Activated CD8-positive, alpha-beta T cell treated with anti-CD3 and anti-CD28 coated beads for 36 hours (primary cell): ENCODE measurements at places on chromosomes 4 and X. TPM values are rescaled to one million over a fixed set of nuclear protein-coding genes. Genes with fewer than 3 reads are reported as not detected.

DNA sequence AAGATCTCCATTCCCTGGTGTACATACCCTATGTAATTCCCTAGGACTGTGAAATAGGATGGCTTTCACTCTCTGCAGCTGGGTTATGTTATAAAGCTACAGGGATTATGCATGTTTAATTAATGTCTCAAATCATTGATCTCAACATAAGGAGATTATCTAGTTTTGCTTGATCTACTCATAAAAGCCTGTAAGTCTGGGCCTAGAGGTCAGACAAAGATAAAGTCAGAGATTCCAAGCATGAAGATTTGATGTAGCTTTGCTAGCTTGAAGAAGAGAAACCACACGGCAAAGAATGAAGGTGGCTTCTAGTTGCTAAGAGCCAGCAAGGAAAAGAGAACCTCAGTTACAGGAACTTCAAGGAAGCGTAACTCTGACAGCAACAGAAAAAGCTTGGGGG, 456.9 kb downstream of the CCSER1 start:
- no peak for DNase-seq

PHKA2 gene
- total RNA-seq: 23.3 TPM

ADD1 gene
- total RNA-seq: 154 TPM

C1QTNF7 gene
- total RNA-seq: not detected

GRCh38 chr4:476501-476900, 22.5 kb downstream of the ZNF721 start:
- peak; percentile 8 for DNase-seq

DNA sequence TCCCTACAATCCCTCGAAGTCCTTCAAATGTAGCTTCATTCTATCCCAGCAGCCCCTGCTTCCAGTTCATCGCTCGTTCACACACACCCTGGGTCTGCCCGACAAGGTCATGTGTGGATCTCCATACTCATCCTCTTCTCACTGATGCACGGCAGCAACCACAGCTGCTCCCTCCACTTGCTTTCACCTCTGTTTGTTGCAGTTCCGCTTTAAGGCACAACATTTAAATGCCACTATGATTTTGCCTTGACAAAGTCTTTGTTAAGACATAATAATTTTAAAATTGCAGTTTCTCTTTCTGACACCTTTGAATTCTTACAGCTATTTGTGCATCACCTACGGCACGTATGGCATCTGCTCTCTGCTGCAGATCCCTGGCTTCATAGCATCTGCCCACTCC, 1.8 kb downstream of the ODAPH start:
- no peak for DNase-seq

GRCh38 chr4:140995058-140995457, 138.2 kb downstream of the RNF150 start:
- DNase-seq: no peak

DNA sequence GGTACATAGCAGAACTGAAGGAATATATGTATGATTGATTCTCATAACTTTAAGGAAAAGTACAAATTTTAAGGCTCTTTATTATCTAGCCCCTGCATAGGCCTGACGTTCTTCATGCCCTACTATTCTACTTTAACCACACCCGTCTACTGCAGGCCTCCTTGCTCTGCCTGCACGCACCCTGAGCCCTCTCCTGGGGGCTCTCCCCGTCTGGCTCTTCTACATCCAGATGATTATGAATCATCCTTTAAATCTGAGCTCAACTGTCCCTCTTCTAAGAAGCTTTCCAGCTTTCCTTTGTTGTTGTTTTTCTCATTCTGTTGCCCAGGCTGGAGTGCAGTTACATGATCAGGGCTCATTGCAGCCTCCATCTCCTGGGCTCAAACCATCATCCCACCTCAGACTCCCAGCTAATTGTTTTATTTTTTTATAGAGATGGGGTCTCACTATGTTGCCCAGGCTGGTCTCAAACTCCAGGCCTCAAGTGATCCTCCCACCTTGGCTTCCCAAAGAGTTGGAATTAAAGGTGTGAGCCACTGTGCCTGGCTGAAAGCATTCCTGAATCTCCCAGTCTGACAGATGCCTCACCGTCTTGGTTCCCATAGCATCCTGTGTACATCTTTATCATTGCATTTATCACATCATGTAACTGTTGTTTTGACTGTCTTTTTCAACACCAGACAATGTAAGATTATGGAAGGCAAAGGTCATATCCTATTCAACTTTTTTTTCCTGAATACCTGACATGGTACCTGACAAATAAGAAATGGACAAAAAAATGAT, 89.2 kb downstream of the WDFY3 start:
- DNase-seq: no peak

RHOXF2B gene
- total RNA-seq: not detected

GRCh38 chr4:111454961-111455360, 690.3 kb upstream of the FAM241A start:
- DNase-seq: no peak

CXCR3 gene
- 42.4 TPM for total RNA-seq

DNA sequence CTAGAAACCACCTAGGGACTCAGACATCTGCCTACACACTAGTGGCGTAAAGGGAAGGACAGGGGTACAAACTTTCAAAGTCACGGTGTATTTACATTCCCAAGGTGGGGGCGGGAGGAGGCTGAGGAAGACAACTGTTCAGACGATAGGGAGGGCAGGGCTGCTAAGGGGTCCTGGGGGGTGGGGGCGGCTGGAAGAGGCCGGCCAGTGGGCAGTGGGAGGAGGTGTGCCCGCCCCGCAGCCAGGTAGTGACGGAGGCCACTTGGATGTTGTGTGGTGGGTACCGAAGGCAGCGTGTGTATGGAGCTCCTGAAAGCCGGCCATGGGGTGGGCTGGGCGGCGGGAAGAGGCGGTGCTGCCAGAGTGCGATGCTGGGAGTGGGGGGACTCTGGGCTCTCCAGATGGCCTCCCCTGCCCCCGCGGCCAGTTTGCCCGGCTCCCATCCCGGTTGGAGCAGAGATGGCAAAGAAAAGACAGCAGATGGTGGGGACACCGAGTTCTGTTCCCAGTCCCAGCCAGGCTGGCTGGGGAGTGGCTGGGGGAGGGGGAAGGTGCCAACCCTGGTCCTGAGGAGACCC, 24.2 kb downstream of the L1CAM start:
- DNase-seq: no peak

DNA sequence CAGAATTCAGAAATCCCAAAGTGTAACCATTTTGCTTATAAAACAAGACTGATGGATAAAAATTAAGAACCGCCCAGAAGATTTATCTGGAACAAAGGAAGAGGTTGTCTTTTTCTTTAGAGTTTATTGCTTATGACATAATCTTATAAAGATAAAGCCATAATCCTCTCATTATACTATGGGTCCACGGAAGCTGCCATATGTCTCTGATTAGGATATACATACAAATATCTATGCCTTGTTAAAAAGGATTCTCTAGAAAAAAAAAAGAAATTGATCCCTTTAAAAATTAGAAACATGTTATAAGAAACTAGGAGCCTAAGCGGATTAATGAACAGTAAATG, 70.5 kb downstream of the RELL1 start:
- DNase-seq: no peak

DNA sequence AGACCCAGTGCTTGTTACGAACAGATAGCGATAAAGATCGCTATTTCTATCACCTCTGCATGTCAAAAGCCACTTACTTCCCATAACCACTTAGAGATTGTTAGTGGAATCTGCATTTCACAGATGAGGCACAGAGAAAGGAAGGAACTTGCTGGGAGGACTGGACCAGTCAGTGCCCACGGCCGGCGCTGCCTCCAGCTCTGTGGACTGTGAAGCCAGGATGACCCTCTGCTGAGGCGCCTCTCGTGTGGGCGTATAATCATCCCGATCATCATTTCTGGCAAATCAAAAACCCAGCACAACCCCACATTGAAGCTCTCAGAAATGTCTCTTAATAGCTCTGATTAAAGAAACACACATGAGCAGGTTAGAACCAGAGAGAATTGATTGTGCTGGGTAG, 61.5 kb upstream of the ADRA2C start:
- no peak for DNase-seq

GRCh38 chrX:19030805-19031204, 46.9 kb upstream of the PHKA2 start:
- DNase-seq: no peak

DNA sequence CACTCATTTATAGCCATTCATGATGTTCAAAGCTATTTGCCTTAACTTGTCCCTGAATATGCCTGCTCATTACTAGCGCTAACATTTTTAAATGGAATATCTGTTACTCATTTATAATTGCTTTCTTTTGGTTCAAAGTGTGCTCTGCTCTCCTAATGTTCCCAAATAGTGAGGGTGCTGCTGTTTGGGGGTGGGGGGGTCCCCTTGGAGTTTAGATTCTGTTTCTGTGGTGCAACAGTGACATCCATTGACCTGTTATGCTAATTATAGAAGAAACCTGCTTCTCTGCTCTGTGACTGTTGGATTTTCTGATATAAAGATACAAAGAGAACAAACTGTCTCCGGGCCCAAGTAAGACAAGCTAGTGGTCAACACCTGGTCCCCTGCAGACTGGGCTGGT, 222.4 kb downstream of the SHROOM3 start:
- DNase-seq: no peak

GRCh38 chr4:81923140-81923539, 450.7 kb downstream of the HNRNPD start:
- peak; percentile 57 for DNase-seq

- DNase-seq: no peak
Measured at GRCh38 chr4:132662456-132662855, 486.6 kb upstream of the PCDH10 start.

DNA sequence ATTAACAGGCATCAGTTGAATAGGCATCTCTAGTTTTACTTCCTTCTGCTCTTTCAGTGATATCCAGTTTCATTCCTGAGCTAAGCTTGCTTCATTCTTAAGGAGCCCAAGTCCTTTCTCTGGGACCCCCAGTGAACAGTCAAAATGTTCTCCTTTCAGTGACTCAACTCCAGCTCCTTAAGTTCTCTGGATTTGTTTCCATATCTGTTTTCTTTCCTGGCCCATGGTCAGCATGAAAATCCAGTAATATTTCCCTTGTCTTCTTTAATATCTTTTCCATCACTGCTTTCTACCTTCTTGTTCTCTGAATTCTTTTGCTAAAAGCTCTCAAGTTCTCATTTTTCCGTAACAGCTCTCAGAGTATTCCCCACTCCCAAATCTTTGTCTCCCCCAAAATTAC, 25.5 kb downstream of the ADGRL3 start:
- DNase-seq: no peak
